ENCODE measurements at places on chromosomes 16 and 17.

DNA sequence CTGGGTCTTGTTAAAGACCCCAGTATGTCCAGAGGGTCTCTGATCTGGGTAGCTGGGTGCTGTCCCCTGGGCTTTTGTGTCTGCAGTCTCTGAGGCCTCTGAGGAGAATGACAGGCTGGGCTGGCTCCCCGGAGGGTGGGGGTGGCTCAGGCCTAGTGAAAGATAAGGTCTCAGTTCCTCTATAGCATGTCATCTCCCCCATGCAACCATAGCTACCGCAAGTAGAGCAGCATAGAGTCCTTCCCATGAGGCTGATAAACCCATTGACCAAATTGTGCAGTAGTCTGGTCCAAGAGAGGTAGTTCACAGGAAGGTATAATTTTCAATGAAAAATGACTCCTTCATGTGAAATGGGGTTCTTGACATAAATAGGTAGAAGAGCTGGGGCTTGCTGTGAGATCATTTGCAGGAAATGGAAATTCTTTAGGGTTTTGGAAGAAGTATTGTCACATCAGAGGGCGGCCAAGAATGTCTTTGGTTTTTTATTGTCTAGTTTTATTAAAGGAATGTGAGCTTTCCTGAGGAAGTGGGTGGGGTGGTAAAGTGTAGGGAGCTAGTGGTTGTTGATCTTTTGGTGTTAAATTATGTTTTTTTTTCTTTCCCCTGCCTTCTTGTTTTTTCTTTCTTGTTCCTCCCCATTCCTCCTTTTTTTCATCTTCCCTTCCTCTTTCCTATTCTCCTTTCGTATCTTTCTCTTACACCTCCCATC lies 21.0 kb downstream of the SLC7A6OS start:
- DNase-seq: no peak

- peak; percentile 41 for DNase-seq
Observed at GRCh38 chr17:82775001-82775823, 23.3 kb downstream of the TBCD start.

DNA sequence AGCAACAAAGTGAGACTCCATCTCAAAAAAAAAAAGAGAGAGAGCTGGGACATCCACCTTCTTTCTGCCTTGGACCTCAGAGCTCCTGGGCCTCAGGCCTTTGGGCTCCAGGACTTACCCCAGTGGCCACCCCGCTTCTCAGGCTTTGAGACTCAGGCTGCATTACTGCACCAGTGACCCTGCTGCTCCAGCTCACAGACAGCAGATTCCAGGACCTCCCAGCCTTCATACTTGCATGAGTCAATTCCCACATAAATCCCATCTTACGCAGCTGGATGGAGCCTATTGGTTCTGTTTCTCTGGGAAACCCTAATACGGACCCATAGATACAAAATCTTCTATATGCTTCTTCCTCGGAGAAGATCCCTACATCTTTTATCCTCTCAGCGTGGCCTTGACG lies 2.1 kb upstream of the CEP295NL start:
- DNase-seq: no peak

DNA sequence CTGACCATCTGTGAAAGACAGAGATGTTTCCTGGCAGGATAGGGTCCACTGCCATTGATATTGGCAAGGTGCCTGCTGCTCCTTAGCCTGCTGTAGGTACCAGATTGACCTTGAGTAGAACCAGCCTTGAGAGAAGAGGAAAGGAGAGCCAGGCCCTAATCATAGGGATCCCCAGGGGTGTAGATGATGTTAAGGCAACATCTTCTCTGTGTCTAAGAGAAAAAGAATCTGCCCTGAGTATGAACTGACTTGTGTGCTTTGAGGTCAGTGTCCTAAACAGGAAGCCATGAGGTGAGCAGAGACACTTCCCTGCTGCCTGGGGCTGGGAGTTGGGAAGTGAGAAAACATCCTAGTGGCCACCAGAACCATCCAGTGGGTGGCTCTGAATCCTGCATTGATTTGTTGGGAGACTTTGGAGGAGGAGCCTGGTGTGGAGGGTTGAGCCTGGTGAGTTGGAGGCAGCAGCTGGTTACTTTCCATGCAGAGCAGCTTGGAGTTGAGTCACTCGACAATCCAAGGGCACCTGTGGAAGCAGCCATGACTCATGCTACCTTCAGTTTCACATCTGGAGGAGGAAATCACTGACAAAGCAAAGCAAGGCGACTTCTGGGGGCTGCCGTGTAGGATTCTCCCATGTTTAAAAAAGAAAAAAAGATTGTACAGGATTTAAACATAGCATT lies 47.8 kb downstream of the BMERB1 start:
- DNase-seq: no peak

- no peak for DNase-seq
Observed at GRCh38 chr17:15042311-15042710, 222.8 kb downstream of the PMP22 start.

DNA sequence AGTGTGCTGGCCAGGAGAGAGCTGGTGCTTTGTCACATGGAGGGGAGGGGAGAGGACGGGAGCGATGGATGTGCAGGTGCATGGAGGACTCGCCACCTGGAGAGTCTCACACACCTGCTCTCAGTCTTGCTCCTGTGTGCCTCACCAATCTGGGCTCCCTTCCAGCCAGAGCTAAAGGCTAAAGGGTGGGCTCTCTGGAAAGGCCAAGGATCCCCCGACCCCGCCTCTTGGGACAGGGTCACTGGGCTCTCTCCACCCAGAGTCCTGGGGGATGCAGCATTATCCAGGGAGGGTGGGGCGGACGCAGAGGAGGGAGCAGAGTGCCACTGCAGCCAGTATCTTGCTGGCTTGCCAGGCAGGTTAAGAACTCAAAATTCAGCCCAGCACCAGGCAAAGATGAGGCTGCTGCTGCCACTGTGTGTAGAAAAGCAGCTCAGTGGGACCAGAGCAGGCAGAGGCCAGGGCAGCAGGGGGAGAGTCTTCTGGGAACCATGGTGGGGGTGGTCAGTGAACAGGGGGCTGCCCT lies 5.4 kb upstream of the STAT5B start:
- no peak for DNase-seq

DNA sequence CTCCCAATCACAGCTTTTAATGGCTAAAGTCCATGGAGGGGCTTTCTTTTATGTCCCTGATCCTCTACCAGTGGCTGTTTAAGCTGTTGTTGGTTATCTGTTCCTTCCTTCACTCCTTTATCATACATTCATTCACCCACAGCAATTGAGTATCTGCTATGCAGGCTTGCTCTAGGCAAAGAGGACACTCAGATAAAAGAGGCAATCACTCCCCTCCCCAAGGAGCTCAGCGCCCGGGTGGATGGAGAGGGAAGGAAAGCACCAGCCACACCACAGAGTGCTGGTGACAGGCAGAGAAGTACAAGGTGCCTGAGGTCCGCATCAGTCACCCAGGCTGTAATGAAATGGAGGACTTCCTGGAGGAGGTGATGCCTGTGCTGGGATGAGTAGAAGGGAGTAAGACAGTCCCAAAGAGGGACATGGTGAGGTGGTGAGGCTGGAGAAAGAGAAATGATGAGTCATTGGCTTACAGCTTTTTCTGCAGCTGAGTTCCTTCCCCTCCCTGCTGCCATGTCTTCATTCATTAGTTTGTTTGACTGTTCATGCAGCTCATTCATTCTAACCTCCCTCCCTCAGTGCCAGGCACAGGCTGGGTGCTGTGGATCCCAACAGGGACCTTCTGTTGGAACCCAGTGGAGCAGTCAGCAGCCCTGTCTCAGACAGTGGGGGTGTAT lies 12.8 kb upstream of the NGFR start:
- DNase-seq: no peak

DNA sequence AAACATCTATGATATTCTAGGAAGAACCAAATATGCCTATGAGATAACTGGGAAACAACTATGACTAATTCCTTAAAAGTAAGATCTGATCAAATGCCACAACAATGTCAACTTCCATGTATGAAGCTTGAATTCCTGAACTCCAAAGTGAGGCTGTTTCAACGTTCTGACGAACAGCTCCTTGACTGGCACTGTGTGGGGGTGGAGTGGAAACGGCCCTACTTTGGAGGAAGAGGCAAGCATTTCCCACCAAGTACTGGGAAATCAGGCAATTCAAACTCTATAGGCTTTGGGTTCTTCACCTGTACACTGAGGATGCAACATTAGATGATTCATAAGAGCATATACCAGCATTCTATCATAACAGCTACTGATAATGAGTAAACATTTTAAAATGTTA lies 187.2 kb downstream of the CDK5R1 start:
- DNase-seq: no peak

DNA sequence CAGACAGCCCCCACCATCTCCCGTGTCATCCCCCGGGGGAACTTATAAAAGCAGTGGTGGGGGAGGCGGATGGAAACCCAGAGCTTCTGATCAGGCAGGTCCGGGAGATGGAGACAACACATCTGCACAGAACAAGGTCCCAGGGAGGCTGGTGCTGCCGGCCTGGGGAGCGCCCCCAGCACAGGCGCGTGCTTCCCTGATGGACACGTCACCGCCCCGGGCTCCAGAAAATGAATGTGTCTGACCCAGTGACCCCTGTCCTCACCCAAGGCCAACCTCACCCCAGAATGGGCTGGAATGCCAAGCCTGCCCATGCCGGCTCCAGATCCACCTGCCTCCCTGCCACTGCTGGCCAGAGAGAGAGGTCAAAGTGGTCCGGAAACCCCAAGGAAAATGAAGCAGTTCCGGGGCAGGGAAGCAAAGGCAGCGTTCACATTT lies 12.5 kb downstream of the SLC7A5 start:
- DNase-seq: no peak

DNA sequence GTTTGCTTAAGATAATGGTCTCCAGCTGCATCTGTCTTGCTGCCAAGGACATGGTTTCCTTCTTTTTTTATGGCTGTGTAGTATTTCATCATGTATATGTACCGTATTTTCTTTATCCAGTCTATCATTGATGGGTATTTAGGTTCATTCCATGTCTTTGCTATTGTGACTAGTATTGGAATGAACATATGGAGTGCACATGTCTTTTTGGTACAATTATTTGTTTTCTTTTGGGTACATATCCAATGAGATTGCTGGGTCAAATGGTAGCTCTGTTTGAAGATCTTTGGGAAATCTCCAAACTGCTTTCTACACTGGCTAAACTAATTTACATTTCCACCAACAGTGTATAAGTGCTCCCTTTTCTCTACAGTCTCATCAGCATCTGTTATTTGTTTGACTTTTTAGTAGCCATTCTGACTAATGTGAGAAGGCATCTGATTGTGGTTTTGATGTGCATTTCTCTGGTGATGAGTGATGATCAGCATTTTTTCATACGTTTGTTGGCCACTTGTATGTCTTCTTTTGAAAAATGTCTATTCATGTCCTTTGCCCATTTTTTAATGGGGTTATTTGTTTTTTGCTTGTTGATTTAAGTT lies 66.2 kb downstream of the TNFRSF13B start:
- no peak for DNase-seq

- DNase-seq: no peak
Observed at GRCh38 chr17:2111691-2112090, 56.8 kb downstream of the HIC1 start.

GRCh38 chr17:75827308-75828075 lies 16.7 kb downstream of the UNC13D start:
- DNase-seq: peak; percentile 76

GRCh38 chr16:31248344-31248743 lies 11.4 kb upstream of the ITGAM start:
- no peak for DNase-seq

- no peak for DNase-seq
Observed at GRCh38 chr17:72097144-72097543, 23.7 kb upstream of the SOX9 start.

DNA sequence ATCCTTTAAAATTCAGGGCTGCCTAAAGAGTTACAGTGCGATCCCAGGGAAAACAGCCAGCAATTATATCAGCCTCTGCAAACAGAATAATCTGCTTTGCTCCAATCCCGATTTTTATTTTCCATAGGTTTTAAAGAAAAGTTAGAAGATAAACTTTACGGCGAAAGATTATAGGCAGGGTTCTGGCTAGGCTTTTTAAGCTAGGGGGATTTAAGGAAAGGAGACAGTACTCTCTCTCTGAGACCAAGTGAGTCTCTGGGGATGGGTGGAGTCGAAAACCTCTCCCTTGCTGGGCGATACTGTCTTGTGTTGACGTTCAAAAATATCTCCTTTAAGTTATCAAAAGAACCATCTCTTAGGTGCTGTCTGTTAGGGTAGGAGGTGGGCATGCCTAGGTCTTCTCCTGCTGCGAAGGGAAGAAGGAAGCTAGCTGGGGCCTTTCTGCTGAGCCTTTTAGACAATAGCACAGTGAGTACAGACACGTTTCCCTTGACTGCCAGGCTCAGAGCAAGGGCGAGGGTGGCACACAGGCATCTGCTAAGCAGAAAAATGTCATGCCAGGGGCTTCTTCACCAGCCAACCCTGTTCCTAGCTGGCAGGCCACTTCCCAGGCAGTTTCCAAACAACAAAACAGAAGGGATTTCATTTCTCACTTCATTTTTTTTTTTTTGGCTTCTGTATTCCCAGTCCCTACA lies 167.9 kb upstream of the MAF start:
- peak; percentile 19 for DNase-seq
